ENCODE measurements at places on chromosomes 3 and 15.

- no peak for DNase-seq
Observed at GRCh38 chr15:99983171-99983885, 250.1 kb upstream of the LYSMD4 start.

GRCh38 chr15:43930556-43930955 is 103.8 kb downstream of the WDR76 start:
- DNase-seq: no peak

GRCh38 chr15:70320482-70320881 is 222.8 kb upstream of the TLE3 start:
- no peak for DNase-seq

DNA sequence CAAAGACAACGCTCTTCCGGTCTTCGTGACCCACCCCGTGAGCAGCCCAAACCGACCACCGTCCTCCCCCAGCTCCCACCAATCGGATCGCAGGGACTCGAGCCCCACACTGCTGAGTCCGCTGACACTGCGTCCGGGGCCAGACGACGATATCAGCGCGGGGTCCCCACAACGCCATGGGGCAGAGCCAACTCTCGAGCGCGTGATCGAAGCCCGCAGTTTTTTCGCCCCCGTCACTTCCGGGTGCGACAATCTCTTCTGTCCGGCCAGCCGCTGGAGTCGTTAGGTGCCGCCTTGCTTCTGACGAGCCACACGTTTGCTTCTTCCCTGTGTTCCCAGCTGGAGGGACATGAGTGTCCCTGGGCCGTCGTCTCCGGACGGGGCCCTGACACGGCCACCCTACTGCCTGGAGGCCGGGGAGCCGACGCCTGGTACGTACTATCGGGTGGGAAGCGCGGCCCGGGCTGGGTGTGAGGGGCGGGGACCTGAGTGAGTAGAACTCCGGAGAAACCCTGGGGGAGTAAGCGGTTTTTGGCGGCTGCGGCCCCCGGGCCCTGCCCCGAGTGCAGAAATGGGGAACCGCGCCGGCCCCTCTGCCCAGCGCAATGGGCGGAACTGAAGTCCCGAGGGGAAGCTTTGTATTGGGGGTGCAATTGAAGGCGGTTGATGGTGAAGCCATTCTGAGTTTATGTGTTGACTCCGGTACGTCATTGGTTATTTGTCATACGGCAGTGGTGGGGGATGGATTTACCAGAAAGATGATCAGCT is at the start of gene BLOC1S6:
BLOC1S6 (plus strand) TSS at position 285 of the 768 bp plus-strand sequence; CDS start at position 350, 65 bp downstream.
- peak; percentile 94 for DNase-seq

GRCh38 chr3:141767066-141767465 is 3.9 kb downstream of the GRK7 start:
- DNase-seq: no peak

DNA sequence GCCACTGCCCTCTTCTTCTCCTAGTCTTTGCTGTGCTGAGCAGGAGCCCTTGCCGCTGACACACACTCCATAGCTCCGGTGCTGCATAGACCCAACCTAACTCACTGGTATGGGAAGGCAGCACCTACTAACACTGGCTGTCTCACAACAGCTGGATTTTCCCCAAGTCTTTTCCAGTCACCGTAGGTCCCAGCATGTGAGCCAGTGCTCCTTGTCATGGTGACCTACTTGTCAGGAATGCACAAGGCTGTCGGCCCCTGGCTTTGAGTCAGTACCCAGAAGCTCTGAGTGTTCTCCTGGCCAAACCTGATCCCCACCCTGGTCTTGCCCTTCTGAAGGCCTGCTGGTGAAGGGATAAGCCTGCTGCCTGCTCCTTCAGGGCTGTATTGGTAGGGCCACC is 25.7 kb downstream of the AMOTL2 start:
- no peak for DNase-seq

DNA sequence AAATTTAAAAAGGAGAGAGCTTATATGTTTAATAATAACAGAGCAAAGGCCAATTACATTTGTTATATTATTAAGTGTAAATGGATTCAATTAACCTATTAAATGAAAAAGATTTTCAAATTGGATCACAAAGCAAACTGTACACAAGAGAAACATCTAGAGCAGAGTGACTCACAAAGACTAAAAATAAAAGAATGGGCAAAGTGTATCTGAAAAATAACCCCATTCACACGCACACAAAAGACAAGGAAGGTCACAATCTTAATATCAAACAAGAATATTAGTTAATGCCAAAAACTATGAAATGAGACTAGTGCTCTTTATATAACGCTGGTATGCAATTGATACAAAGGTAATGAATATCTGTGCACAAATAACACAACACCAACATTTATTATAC is 65.7 kb downstream of the MOBP start:
- DNase-seq: no peak

DNA sequence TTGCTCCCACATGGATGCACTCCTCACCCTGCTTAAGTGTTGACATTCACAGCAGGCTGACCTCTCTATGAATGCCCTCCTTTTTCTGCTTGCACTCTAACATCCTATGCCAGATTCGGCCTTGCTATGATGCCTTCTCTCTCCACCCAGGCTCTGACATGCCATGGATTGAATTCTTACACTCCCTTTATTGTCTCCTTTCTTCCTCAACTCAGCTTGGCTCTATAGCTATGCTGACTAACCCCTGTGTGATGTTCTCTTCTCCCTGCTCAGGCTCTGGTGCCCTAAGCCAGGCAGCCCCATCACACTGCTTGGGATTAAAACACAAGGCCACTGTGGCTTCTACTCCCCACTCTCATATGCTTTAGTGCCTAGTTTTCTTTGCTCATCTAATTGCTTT is 563.7 kb downstream of the NSUN3 start:
- DNase-seq: no peak

DNA sequence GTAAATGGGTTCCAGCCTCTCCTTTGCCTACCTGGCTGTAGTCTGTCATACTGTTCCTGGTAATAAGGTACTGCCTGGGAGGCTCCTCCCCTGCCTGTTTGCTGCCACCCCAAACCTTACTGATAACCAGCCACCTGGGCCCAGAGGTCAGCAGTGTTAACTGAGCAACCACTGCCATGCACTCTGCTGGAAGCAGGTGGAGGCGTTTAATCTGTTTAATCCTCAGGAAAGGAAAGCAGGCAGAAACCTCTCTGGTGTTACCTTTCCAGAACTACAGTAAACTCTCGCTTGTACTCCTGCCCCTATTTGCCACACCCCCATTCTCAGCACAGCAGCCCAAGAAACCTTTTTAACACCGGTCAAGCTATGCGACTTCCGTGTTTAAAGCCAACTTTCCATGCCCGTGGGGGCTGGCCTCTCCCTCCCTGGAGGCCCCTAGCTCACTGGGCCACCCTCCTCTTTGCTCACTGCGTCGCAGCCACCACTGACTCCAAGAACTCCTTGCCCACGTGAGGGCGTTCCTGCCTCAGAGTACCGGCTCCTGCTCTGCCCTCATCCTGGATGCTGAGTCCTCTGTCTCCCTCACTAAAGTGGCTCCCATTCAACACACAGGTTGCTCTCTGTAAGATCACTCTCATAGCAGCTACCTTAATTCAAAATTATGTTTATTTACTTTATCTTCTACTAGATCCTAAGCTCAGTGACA is 8.3 kb downstream of the BDH1 start:
- DNase-seq: peak; percentile 39

DNA sequence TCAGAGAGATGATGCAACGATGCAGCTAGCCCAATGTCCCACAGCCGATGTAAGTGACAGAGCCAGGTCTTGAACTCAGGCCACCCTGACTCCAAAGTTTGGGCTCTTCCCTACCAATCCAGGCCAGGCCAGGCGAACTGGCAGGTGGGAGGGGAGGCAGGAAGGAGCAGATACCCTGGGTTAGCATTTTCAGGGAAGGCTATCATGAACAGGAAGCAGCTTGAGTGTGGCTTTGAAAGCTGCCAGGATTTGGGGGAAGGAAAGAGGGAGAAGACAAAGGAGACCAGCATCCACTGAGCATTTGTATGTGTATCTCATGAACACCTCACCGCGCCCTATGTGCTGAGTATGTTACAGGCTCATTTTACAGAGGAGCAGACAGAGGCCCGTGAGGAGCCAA is 38.8 kb downstream of the LMCD1 start:
- no peak for DNase-seq

DNA sequence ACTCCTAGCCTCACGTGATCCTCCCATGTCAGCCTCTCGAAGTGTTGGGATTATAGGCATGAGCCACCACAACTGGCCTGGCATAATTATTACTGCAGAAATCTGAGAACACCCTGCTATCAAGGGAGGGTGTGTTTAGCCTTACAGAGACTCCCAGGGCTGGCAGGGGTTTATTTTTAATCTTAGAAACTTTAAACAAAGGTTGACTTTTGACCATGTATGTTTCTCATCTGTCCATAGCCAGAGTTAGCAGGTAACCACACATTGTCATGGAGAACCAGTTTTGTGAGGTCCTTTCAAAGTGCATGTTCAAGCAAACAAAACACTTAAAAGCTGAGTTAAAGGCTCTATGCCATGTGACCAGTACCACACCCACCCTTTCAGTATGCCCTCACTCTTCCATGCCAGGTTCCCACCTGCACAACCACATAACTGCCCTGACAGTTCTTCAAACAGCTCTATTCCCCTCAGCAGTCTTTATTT is 11.1 kb downstream of the SIAH2 start:
- no peak for DNase-seq

- DNase-seq: peak; percentile 87
Observed at GRCh38 chr3:10008588-10009344, 17.5 kb upstream of the FANCD2 start.

DNA sequence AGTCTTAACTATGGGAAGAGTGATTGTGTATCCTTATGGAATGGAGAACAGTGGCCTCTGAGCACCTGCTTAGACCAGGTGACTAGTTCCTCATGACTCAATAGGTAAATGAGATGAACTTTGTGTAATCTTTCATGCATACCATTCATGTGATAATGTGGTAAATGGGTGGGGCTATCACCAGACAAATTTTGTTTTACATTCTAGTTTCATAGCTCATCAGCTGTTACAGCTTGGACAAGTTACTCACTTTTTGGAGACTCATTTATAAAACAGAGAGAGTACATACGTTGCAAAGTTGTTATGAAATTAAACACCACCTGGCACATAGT is 103.7 kb upstream of the TGFBR2 start:
- no peak for DNase-seq

DNA sequence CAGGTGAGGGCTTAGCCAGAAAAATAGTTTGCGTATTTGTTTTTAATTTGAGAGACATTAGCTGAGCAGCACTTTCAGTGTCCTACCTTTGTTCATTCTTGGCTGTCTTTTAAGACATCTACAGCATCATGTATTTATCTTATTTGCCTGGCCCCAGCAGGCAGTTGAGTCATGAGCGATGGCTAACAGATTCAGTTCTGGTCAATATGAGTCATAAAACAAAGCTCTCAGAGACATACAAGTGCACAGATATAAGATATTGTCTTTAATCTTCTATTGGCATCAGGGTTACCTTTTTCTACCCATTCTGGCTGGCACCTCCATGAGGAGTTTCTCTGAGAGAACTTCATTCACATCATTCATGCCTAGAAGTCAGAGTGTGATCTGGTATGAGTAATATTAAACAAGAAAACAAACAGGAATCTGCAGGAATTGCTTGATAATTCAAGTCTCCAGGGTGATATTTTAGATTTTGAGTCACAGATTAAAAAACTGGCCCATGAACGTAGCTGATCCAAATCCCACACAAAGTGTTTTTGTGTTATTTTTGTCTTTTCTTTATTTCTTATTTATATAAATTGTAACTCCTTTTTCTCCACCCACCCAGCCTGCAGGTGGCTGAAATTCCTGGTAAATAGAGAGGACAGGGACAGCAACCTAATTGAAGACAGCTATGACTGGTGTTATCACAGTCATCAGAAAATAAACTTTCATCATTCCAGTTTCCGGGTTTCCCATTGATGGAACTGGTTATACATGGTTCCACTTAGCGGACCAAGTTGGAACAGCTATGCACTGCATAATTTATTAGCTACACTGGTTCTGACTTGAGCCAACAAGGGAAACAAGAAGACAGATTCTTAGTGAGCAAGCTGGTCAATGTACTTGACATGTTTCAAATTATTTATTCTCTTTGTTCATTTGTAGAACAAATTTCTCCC is 47.3 kb downstream of the PLSCR2 start:
- DNase-seq: no peak

- no peak for DNase-seq
Observed at GRCh38 chr15:38886315-38887163, 321.9 kb upstream of the RASGRP1 start.

- no peak for DNase-seq
Observed at GRCh38 chr3:115512565-115513415, 110.5 kb upstream of the GAP43 start.
